ENCODE measurements at places on chromosomes 1 and 21. TPM values are rescaled to one million over a fixed set of nuclear protein-coding genes. Genes with fewer than 3 reads are reported as not detected.
A peak's percentile ranks its signal among the peaks of the same experiment; 100 is the strongest.

Gene TMEM269
- total RNA-seq = 0.19 TPM

Gene OR2L3
- not detected for total RNA-seq

Gene SLC5A9
- not detected for total RNA-seq

Gene IL12RB2
- total RNA-seq = 3.2 TPM

GRCh38 chr1:156489166-156489934 lies 11.2 kb downstream of the MEF2D start:
- peaks cover 98% of the 10 kb centered on the region for H3K4me1 ChIP-seq
- no peaks in the 10 kb centered on the region for H3K36me3 ChIP-seq
- peak overlapping the region; percentile 99 for H3K27ac ChIP-seq
- peak; percentile 92 for DNase-seq
- H3K27me3 ChIP-seq = no peaks in the 10 kb centered on the region

DNA sequence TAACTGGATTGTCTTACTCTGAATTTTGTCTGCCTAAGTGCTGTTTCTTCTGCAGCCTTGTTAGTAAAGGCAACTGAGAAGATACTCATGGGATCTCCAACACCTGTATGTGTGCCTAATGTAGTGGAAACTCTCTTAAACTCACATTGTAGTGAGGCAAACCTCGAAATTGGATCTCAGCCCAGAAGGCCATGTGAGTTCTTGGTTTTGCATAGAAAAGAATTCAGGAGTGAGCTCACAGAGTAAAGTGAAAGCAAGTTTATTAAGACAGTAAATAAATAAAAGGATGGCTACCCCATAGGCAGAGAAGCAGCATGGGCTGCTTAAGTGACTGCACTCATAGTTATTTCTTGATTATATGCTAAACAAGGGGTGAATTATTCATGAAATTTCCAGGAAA lies 1344.7 kb downstream of the NCAM2 start:
- H3K27me3 ChIP-seq = no peaks in the 10 kb centered on the region
- no peaks in the 10 kb centered on the region for H3K4me1 ChIP-seq
- H3K4me3 ChIP-seq = no peak overlapping the region
- no peak for DNase-seq

GRCh38 chr1:182713492-182713891 lies 29.1 kb upstream of the RGS8 start:
- no peak for DNase-seq
- H3K4me1 ChIP-seq = no peaks in the 10 kb centered on the region
- no peaks in the 10 kb centered on the region for H3K27me3 ChIP-seq
- H3K27ac ChIP-seq = no peak overlapping the region

DNA sequence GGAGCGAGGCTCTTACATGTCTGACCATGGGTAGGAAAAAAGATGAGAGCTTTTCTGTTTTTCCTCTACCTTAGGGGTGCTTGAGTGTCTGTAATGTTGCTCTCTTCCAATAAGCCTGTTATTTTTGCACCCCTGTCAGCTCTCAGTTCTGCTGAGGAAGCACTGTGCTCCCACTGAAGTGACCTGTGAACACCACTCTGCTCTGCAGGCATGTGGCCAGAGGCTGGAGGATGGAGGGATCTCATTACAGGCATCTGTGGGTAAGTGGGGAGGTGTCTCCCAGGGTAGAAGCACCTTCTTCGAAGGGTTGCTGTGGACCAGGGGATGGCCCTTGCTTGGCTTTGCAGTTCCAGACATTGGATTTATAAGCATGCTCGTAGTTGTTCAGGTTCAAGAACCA lies 56.8 kb upstream of the RBM15 start:
- no peak overlapping the region for H3K4me3 ChIP-seq
- H3K4me1 ChIP-seq = no peaks in the 10 kb centered on the region
- H3K36me3 ChIP-seq = no peaks in the 10 kb centered on the region
- no peaks in the 10 kb centered on the region for H3K27me3 ChIP-seq
- DNase-seq = no peak

GRCh38 chr1:200154069-200154767 lies 126.7 kb downstream of the NR5A2 start:
- no peaks in the 10 kb centered on the region for H3K4me1 ChIP-seq
- no peak for DNase-seq
- no peaks in the 10 kb centered on the region for H3K36me3 ChIP-seq

DNA sequence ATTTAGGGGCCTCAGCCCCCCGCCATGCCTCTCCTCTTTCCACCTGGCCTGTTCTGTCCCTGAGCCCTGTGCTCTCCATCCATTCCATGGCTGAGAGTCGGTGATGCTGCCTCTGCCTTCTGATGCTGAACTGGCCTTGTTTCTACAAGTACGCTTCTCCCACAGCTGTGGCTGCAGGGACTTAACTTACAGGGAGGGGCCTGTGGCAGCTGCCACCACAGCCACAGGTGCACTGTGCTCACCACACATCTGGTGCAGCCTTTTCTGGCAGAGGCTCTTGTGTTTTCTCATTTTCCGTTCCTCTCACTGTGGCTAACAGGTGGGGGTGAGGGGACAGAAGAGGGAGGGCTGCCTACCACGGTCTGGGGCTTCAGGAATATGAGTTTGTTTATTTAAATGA lies 4.2 kb downstream of the FMO1 start:
- no peaks in the 10 kb centered on the region for H3K4me1 ChIP-seq
- H3K4me3 ChIP-seq = no peak overlapping the region
- no peaks in the 10 kb centered on the region for H3K27me3 ChIP-seq
- no peaks in the 10 kb centered on the region for H3K36me3 ChIP-seq

DNA sequence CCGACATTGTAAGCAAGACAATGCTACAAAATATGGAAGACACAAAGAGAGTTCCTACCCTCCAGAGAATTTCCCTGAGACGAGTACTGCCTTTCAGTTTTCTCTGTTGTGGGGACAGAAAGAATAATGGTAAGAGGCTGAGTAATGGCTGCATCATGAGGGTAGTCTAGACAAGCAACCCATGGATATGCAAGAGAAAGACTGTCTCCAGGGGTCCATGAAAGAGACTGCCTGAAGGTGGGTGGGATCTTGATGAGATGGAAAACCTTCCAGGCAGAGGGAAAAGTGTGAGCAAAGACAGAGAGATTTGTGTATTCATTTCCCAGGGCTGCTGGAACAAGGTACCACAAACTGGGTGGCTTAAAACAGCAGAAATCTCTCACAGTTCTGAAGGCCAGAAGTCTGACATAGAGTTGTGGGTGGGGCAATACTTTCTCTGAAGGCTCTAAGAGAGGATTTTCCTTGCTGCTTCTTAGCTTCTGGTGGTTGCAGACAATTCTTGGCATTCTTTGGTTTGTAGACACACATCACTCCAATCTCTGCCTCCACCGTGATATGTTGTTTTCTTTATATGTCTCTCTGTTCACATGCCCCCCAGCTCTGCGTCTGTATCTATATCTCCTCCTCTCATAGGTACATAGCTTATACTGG lies 41.4 kb downstream of the ANP32E start:
- H3K27me3 ChIP-seq = no peaks in the 10 kb centered on the region
- no peaks in the 10 kb centered on the region for H3K36me3 ChIP-seq
- no peak for DNase-seq
- peaks cover 5% of the 10 kb centered on the region for H3K4me1 ChIP-seq
- H3K4me3 ChIP-seq = no peak overlapping the region

- DNase-seq = no peak
- H3K27me3 ChIP-seq = no peaks in the 10 kb centered on the region
- H3K4me3 ChIP-seq = no peak overlapping the region
- H3K36me3 ChIP-seq = no peaks in the 10 kb centered on the region
Measured at GRCh38 chr1:92184632-92185031, 33.1 kb upstream of the C1orf146 start.

- H3K4me1 ChIP-seq = no peaks in the 10 kb centered on the region
- DNase-seq = no peak
- H3K4me3 ChIP-seq = no peak overlapping the region
- no peaks in the 10 kb centered on the region for H3K27me3 ChIP-seq
- H3K36me3 ChIP-seq = no peaks in the 10 kb centered on the region
Measured at GRCh38 chr1:200547386-200547785, 73.2 kb downstream of the KIF14 start.

- H3K27me3 ChIP-seq = no peaks in the 10 kb centered on the region
- no peaks in the 10 kb centered on the region for H3K36me3 ChIP-seq
- no peak for DNase-seq
- H3K27ac ChIP-seq = peak overlapping the region; percentile 93
- H3K4me1 ChIP-seq = peaks cover 73% of the 10 kb centered on the region
Measured at GRCh38 chr1:109395602-109396512, 1.9 kb downstream of the SORT1 start.

- no peak for DNase-seq
- H3K27me3 ChIP-seq = peaks cover 16% of the 10 kb centered on the region
- no peaks in the 10 kb centered on the region for H3K36me3 ChIP-seq
- no peak overlapping the region for H3K27ac ChIP-seq
- no peak overlapping the region for H3K4me3 ChIP-seq
Measured at GRCh38 chr1:15148475-15148874, 5.1 kb upstream of the TMEM51 start.

DNA sequence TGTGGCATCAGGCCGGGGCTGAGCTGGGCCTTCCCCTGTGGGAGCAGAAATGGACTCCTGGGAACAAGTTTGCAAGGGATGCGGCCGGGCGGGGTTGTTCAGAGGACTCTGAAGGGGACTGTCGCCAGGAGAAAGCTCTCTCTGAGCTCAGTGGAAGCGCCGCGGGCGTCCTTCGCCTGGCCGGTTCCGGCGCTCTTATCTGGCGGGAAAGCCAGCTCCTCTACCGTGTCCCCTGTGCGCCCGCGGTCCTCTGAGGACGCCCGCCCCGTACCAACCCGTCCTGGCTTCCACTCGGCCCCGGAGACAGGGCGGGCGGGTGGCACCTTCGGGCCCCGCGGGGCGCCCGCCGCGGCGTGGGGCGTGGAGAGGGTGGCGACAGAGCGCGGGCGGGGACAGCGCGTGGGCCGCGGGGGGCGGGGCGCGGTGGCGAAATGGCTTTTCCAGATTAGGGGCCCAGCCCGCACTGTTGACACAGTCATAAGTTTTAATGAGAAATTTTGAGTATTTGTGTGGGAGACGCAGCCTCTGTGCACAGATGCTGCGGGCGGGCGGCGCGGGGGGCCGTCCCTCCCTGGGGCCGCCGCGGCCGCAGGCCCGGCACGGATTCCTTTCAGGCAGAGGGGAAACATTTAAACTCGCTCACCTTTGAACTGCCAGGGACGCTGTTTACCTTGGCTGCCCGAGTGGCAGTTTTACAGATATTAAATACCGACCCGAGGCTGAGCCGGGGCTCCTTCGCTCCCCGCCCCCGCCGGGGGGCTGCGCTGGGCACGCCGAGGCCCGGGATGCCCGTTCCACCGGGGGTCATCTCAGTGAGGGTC lies 70.2 kb downstream of the FOXD2 start:
- H3K36me3 ChIP-seq = no peaks in the 10 kb centered on the region
- peaks cover 8% of the 10 kb centered on the region for H3K4me1 ChIP-seq
- DNase-seq = no peak
- H3K4me3 ChIP-seq = peak overlapping the region; percentile 52

DNA sequence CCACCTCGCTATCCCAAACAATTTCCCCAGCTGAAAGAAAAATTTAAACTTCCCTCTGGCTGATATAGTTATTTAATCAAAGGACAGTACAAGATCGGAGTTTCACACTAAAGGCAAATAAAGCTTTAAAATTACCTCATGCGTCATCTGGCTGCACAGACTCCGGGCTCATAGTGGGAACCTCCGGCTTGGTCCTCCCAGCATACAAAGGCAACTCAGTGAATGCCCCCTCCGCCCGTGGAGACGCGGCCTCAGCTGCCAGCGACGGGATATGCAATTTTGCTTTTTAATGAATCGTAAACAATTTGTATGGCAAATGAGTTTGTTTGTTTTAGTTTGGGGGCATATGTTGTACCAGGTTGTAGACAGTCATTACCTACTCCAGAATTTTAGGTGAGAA lies 214.6 kb upstream of the NFIA start:
- H3K4me1 ChIP-seq = peaks cover 10% of the 10 kb centered on the region
- no peaks in the 10 kb centered on the region for H3K27me3 ChIP-seq
- no peak for DNase-seq
- H3K36me3 ChIP-seq = no peaks in the 10 kb centered on the region
- H3K27ac ChIP-seq = peak overlapping the region; percentile 44
- no peak overlapping the region for H3K4me3 ChIP-seq

DNA sequence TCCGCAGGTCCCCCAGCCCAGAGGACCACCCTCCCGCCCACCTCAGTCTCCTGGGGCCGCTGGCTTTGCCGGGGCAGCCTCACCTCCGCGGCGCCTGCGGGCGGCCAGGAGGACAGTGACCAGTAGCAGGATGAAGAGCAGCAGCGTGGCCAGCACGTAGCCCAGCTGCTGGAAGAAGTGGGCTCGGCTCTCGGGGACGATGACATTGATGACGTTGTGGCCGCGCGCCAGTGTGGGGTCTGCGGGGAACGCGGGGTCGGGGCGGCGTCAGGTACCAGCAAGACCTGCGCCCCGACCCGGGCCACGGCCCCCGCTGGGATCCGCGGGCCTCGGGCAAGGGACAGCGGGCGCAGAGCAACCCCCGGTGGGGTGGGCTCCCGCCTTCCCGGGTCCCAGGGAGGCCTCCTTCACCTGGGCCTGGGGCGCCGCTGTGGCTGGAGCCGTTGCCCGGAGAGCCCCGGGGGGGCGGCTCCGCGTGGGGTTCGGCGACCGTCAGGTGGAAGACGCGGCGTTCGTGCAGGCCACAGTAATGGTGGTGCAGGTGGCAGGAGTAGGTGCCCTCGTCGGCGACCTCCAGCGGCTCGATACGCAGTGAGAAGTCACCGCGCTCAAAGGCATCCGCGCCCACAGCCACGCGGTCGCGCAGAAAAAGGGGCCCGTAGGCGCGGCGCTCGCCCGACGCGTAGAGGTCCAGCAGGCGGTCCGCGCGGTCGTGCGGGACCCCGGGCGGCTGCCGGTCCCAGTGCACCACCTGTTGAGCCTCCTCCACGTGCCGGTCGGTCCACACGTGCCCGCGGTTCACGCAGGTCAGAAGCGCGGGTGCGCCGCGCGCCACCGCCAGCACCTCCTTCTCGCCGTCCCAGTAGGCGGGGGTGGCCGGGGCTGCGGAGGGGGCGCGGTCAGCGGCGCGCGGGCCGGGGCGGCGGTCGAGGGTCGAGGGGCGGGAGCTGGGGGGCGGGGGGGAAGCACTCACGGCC lies 3.8 kb downstream of the MXRA8 start:
- H3K36me3 ChIP-seq = no peaks in the 10 kb centered on the region
- H3K27ac ChIP-seq = peak overlapping the region; percentile 9
- peaks cover 38% of the 10 kb centered on the region for H3K4me1 ChIP-seq
- H3K4me3 ChIP-seq = no peak overlapping the region
- DNase-seq = peak; percentile 12

DNA sequence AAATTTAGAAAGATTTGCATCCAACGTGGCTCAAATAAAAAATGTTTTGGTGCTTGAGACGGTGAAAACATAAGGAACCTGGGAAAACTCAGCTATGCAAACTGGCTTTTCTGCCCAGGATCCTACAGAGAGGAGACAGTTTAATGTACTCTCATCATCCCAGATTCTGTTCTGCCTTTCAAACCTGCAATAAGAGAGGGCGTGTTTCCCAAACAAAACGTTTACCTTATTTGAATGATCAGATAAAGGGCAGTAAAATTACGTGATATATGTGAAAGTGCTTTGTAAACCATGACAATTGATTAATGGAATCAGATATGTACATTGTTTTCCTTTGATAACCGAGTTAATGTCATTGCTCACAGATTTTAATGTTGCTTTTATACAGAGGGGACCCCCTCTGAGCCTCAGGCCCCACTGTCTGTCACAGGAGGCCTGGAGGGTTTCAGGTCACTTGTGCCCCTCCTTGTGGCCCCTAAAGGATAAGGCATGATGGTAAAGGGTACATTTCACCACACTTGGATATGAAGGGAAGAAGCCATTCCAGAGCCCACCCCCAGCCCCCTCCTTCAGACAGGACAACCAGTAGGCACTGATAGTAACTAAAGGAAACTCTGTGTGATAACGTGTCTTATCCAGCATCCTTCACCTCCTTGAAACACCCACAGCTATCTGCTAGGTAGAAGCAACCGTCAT lies 157.6 kb downstream of the EDEM3 start:
- H3K27ac ChIP-seq = peak overlapping the region; percentile 6
- H3K4me1 ChIP-seq = peaks cover 10% of the 10 kb centered on the region

GRCh38 chr1:1026599-1027413 lies 6.9 kb downstream of the AGRN start:
- H3K4me3 ChIP-seq = no peak overlapping the region
- no peak overlapping the region for H3K27ac ChIP-seq

GRCh38 chr1:6868660-6869380 lies 83.6 kb downstream of the CAMTA1 start:
- no peaks in the 10 kb centered on the region for H3K27me3 ChIP-seq
- no peak overlapping the region for H3K4me3 ChIP-seq
- no peaks in the 10 kb centered on the region for H3K36me3 ChIP-seq
